ENCODE measurements at places on chromosomes 12 and 14.

DNA sequence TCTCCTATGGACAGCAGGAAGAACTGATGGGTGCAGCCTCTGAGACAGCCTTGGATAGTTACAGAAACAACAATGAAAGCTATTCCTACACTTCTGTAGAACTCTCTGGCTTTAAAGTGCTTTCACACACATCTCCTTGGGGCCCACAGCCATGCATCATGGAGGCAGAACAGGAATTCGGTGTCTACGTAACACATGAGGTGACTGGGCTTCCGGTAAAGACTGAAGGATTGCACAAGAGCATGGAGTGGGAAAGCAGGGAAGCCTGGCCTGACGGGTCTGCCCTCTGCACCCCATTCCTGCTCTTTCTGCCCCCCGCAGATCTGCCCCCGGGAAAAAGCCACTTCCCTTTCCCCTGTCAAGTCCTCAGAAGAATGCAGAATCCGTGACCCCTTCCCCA, 82.6 kb downstream of the VWF start:
- no peak for DNase-seq

DNA sequence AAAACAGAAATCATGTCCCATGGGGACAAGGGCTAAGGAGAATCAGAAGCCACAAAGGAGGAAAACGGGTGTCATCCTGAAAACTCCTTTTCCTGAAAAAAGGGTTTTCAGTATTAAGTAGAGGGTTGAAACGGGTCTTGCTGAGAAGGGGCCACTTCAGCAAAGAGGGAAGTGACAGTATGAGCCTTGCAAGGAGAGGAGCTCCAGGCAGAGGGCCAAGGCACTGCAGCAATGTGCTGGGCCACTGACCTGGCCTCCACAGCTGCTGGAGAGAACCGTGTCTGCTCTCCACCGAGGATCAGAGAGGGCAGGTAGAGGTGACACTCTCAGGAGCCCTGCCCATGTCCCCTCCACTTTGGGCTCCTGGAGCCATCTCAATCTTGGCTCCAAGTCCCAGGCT, 103.3 kb downstream of the NCOR2 start:
- DNase-seq = no peak

- DNase-seq = no peak
These were observed 1.6 kb downstream of the ZFYVE26 start for GRCh38 chr14:67814821-67815220.

DNA sequence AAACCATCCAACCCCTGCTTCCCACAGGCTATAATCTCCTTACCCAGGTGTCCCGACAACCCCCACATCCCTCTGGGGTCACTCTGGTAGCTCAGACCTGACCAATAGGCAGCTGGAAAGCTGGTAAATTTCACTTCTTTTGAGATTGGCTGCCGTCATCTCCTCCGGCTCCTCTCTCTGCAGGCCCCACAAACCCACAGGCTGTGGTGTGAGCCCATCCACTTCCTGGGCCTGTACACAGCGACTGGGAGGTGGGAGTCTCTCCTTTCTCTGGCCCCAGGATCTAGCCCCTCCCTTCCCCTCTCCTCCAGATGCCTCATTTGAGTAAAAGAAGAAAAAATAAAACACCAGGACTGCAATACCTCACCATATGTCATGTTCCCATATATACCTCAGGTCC, 709 bp downstream of the INHBC start:
- no peak for DNase-seq

GRCh38 chr12:58452546-58452945, 467.8 kb downstream of the LRIG3 start:
- no peak for DNase-seq

DNA sequence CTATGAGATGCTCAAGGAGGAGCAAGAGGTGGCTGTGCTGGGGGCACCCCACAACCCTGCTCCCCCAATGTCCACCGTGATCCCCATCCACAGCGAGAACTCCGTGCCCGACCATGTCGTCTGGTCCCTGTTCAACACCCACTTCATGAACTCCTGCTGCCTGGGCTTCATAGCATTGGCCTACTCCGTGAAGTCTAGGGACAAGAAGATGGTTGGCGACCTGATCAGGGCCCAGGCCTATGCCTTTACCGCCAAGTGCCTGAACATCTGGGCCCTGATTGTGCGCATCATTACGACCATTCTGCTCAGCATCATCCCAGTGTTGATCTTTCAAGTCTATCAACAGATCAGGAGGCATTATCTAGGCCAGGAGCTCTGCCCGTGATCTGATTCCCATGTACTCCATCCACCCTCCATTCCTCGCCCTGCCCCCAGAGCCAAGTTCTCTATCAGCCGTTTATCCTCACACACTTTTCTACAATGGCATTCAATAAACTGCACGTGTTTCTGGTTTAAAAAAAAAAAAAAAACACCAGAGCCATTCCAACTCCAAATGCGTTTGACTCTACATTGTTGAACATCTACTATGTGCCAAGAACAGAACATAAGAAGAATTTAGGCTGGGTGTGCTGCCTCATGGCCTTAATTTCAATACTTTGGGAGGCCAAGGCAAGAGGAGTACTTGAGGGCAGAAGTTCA, 17.5 kb downstream of the ATXN2 start:
- no peak for DNase-seq

- no peak for DNase-seq
These were observed 12.9 kb upstream of the DCD start for GRCh38 chr12:54661048-54661447.

GRCh38 chr12:105355752-105356151, 25.3 kb downstream of the C12orf75 start:
- DNase-seq = no peak

GRCh38 chr12:110688446-110689280, at the start of gene HVCN1:
TSS of gene HVCN1 (minus strand) at chr12:110689115. CDS start at chr12:110683245, 5,870 bp downstream.
- no peak for DNase-seq

- DNase-seq = no peak
These were observed 126.1 kb downstream of the KCNK10 start for GRCh38 chr14:88196925-88197324.

GRCh38 chr12:124804011-124804621, 59.5 kb downstream of the SCARB1 start:
- DNase-seq = no peak

GRCh38 chr14:22177870-22178269, 411.2 kb downstream of the DAD1 start:
- DNase-seq = no peak

GRCh38 chr12:1539135-1539534, 55.2 kb downstream of the FBXL14 start:
- no peak for DNase-seq

DNA sequence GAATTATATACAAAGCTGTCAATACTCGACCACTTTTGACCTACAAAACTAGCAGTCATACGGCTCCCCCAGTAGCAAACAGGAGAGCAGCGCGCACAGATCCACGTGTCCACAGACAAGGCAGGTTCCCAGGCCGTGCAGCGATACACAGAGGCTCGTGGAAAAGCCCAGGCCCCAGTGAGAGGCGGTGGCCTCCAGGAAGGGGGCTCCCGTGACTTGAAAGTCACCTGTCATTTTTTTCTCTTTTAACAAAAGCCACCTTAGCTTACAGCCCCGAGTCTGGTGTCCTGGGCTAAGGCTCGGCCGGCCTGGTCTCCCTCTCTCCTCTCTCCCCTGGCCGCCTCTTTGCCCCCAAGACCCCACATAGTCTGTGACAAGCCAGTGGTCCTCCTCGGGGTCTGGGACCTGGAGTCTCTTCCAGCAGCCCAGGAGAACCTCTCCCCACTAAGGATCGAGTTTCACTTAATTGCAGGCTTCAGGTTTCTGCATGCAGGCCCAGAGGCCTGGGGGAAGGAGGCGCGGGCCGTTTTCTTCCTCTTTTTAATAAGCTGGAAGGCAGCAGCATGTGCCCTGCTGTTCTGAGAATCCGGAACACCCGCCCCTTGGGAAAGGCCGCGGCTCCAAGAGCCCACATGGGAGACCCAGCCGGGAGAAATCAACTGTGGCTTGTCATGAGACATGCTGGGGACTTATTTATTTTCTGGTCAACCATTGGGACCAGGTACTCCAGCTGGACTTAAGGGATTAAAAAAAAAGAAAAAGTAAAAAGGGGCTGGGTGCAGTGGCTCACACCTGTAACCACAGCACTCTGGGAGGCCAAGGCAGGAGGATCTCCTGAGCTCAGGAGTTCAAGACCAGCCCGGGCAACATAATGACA, 15.9 kb downstream of the NCOR2 start:
- no peak for DNase-seq

DNA sequence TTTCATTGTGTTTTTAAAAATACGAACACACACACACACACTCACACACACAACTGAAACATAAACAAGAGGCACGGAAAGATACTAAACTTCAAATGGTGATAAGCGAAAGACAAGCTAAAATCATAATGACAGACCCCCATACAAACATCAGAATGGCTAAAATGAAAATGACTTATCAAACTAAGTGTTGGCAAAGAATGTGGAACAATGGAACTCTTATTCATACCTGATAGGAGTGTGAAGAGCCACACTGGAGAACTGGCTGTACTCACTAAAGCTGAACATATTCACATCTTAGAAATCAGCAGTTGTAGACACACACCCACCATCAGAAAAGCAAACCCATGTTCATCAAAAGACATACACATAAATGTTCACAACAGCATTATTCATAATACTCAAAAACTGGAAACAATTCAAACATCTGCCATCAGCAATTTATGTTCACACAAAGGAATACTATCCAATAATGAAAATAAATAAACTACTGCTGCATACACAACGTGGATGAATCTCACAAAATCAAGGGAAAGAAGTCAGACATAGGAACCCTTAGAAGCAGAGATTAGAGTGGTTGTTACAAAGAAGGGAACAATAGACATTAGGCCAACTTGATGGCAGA, 11.8 kb downstream of the STXBP6 start:
- no peak for DNase-seq

DNA sequence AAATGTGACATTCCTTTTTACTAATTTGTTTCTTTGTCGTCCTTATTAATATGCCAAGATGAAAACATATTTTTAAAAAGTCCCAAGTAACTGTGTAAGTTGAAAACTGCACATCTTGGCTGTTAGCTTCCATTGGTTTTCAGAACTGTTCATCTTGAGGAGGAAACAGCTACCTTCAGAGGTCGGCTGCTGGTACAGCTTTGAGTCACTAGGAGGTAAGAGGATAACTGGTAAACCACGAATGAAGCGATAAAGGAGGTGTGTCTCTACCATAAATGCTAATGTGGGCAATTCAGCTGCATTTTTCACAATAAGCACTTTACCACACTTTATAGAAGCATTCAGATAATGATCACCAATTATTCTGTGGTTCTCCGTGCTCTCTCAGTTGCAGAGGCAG, 137.5 kb upstream of the KRAS start:
- DNase-seq = no peak

GRCh38 chr12:91897025-91897515, 248.6 kb downstream of the BTG1 start:
- DNase-seq = no peak

DNA sequence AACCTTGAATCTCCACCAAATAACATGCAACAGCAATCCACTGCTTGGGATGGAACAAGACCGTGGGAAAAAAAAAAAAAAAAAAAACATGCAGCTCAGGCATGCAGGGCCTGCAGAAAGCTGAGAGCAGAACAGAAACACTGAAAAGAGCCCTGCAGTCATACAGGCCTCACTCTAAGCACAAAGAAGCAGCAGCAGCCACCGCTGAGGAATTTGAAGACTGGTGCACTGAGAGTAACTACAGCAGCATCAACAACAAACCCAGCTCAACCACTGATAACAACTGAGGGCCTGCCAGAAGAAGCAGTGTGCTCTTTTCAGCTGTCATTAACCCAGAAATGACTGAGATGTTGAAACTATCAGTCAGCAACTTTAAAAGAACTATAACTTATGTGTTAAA, 354.7 kb upstream of the TMTC1 start:
- no peak for DNase-seq

- DNase-seq = no peak
These were observed 1.1 kb downstream of the ANO6 start for GRCh38 chr12:45216983-45217485.
